ENCODE measurements at places on chromosomes 1 and 21.

DNA sequence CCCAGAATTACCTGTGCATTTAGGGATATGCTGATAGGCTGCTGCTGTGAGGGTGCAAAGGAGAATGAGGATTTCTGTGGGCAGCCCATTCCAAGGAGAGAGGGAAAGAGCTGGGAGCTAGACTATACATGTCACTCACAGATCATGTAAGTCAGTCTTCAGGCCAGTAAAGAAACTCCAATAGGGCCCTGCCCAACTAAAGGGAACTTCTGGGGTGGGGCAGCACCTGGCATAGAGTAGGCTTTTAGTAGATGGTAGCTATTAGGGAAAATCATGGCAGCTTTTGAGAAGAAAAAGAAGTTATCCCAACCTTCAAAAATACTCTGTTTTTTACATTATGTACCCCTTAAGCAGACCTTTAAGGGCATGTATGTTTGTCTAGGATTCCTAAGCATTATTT lies 89.6 kb downstream of the ST6GALNAC3 start:
- DNase-seq = no peak

DNA sequence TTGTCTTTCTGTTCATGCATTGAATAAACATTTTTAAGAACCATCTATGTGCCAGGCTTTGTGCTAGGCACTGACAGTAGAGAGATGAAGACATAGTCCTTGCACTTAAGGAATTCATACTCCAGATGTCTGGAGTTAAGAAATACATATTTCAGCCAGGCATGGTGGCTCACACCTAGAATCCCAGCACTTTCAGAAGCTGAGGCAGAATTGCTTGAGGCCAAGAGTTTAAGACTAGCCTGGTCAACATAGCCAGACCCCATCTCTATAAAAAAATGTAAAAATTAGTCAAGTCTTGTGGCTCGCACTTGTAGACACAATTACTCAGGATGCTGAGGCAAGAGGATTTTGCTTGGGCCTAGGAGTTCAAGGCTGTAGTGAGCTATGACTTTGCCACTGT lies 18.6 kb upstream of the YTHDF2 start:
- no peak for DNase-seq

DNA sequence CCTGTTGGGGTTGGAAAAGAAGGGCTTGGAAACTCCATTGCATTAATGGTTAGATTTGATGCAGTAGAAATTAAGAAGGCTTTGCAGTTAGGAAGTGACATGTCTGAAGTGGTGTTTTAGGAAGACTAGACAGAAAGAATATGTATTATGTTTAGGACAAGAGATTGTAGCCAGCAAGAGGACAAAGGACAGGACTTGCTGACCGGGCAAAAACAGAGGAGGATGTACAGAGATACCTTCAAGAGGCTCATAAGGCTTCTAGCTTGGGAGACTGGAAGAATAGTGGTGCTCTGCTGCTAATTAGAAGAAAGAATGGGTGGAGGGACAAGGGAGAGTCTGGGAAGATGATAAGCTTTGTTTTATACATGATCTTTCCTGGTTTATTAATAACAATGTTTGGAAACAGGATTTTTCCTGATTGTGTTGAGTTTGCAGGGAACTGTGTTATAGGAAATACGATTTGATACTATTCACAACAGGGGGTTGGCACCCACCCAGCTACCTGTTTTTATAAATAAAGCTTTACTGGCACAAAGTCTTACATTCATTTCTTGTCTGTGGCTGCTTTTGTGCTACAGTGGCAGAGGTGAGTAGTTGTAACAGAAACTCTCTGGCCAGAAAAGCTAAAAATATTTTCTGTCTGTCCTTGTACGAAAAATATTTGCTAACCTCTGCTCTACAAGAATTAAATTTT lies 37.1 kb upstream of the TMCO2 start:
- no peak for DNase-seq

GRCh38 chr1:227792216-227793078 lies 23.0 kb upstream of the PRSS38 start:
- no peak for DNase-seq

DNA sequence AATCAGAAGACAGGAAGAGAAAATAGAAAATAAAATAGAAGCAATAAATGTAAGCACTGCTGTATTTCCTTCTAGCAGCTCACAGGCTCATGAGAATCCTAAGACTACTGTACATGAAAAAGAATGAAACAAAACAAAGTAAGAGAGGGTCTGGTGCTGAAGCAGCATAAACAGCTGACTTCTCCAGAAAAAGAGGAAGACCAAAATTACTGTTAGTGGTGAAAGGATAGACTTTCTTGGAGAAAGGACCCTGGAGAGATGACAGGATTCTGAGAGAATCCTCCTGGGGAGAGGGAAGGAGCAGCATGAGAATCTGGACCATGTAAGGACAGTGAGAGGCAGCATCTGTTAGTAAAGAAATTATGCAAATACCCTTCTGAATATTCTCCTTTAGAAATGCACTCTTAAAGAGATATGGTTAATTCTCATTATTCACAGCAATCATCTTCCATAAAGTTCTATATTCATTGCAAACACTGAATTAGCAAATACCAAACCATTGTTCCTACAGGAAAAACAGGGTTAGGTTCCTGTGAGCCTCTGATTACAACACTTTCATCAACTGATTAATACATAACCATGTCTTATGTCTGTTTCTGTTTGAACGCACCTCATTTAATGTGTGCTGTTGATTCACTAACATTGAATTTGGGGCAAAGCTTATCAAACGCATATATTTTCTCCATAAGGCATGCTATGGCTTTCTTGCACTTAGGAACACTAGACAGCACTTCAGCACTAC lies 17.0 kb downstream of the SLC25A24 start:
- no peak for DNase-seq
